ENCODE measurements at places on chromosomes 3 and 15. TPM values are rescaled to one million over a fixed set of nuclear protein-coding genes. Genes with fewer than 3 reads are reported as not detected.

GABRR3 gene
- not detected for total RNA-seq

HIGD2B gene
- total RNA-seq = not detected

LRRC2 gene
- total RNA-seq = 0.23 TPM

VEPH1 gene
- total RNA-seq = 93.5 TPM
